ENCODE measurements at places on chromosomes 6 and 20.

DNA sequence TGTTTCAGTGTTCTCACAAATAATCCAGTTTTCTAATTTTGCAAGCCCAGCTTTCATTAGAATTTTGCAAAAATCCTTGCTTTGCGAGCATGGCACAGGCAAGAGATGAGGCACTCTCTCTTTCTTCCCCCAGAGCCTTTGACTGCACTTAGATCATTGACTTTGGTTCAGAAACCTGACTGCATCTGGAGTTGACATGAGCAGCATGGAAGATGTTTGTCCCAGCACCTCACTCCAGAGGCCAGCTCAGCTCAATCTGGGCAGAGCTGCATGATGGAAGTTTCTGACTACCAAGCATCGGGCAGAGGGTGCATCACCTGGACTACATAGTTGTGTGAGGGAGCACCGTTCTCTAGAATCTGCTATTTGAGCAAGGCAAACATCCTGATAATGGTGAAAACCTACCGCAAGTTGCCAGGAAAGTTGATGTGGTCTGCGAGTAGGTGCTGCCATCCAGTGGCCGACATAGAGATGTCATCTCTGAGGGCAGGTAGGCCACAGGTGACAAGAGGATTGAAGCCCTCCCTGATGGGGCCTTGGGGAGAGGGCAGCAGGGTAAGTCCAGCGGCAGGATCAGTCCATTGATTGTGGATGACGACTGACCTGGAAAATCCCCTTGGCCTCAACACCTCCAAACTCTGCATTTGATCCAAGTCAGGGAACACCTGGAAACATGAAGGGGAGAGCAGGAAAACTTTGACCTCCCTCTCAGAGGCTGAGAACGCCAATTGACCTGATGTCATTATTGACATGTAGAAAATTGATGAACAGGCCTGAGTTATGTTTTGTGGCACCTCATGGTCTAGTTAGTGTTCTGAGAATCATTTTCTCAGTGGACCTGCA, 3.8 kb upstream of the LPA start:
- no peak for DNase-seq

DNA sequence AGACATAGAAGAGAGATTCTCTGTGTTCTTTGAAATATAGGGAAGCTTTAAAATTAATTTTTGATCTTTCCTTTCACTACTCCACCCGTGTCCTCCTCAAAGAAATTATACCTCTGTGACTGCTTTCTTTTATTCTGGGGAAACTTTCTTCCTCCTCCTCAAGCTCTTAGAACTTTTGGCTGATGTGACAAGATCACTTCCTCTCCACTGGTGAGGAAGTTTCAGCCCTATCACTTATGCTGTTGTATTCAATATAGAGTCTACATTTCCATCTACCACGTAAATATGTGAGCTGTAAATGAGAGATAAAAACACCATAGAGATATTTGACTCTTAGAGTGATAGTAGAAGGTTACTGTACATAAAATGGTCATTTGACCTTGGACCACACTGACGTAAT, 141.9 kb upstream of the SASH1 start:
- DNase-seq, result no peak

GRCh38 chr6:16336911-16337294, 98.5 kb downstream of the GMPR start:
- DNase-seq, result no peak

DNA sequence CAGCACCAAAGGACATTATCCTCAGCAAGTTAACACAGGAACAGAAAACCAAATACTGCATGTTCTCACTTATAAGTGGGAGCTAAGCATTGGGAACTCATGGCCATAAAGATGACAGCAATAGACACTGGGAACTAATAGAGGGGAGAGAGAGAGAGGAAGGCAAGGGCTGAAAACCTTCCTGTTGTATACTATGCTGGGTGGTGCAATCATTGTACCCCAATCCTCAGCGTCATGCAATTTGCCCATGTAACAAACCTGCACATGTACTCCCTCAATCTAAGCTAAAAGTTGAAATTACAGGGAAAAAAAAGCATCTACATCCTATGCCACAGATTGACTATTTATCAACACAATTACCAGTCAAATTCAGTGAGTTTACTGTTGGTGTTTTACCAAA, 20.0 kb upstream of the VNN1 start:
- DNase-seq, result no peak

DNA sequence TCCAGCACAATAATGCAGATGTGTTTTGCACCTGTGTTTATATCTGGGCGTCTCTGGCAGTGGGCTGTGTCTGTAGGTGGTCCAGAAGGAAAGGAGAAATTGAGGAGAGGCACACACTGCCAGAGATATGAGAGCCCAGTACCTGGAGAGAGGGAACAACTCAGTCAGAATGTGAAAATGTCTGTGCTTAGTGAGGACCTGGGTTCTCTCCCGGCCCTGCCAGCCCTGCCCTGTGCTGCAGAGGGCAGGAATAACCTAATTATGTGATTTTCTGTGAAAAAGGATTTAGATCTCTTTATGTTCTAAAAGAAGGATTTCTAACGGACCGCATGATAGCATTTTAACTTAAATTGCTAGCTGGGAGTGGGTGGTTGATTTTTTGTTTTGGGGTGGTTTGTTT, 8.3 kb upstream of the EXOC2 start:
- no peak for DNase-seq

GRCh38 chr20:17568972-17569521, 828 bp upstream of the DSTN start:
- peak; percentile 93 for DNase-seq

GRCh38 chr6:137309078-137309762, 90.0 kb upstream of the IFNGR1 start:
- peak; percentile 60 for DNase-seq
